ENCODE measurements at places on chromosomes 6 and 20.

- no peak overlapping the region for H3K27ac ChIP-seq
- peaks cover 3% of the 10 kb centered on the region for H3K4me1 ChIP-seq
- no peak for DNase-seq
- H3K4me3 ChIP-seq, result no peak overlapping the region
- H3K27me3 ChIP-seq, result no peaks in the 10 kb centered on the region
- no peaks in the 10 kb centered on the region for H3K36me3 ChIP-seq
These were observed 17.7 kb downstream of the FLRT3 start for GRCh38 chr20:14319704-14320103.

- H3K36me3 ChIP-seq, result no peaks in the 10 kb centered on the region
- peak; percentile 15 for DNase-seq
- peaks cover 4% of the 10 kb centered on the region for H3K4me1 ChIP-seq
- H3K27me3 ChIP-seq, result no peaks in the 10 kb centered on the region
These were observed 1454.4 kb downstream of the HACE1 start for GRCh38 chr6:103405321-103405720.

- H3K27me3 ChIP-seq, result peaks cover 35% of the 10 kb centered on the region
- DNase-seq, result no peak
- H3K4me3 ChIP-seq, result no peak overlapping the region
- H3K27ac ChIP-seq, result no peak overlapping the region
These were observed 389.5 kb upstream of the CDH4 start for GRCh38 chr20:60862601-60863000.

- peak overlapping the region; percentile 86 for H3K4me3 ChIP-seq
- no peaks in the 10 kb centered on the region for H3K27me3 ChIP-seq
- H3K27ac ChIP-seq, result peak overlapping the region; percentile 99
- H3K36me3 ChIP-seq, result peaks cover 22% of the 10 kb centered on the region
- DNase-seq, result no peak
These were observed 31.4 kb upstream of the SLA2 start for GRCh38 chr20:36677422-36677771.

- DNase-seq, result no peak
- no peak overlapping the region for H3K4me3 ChIP-seq
- no peaks in the 10 kb centered on the region for H3K36me3 ChIP-seq
- peaks cover 6% of the 10 kb centered on the region for H3K27me3 ChIP-seq
- H3K27ac ChIP-seq, result 0 out of 2 replicates have a peak overlapping the region, but pooled peaks have one; percentile 13
These were observed 9.5 kb downstream of the NT5E start for GRCh38 chr6:85459224-85459901.

DNA sequence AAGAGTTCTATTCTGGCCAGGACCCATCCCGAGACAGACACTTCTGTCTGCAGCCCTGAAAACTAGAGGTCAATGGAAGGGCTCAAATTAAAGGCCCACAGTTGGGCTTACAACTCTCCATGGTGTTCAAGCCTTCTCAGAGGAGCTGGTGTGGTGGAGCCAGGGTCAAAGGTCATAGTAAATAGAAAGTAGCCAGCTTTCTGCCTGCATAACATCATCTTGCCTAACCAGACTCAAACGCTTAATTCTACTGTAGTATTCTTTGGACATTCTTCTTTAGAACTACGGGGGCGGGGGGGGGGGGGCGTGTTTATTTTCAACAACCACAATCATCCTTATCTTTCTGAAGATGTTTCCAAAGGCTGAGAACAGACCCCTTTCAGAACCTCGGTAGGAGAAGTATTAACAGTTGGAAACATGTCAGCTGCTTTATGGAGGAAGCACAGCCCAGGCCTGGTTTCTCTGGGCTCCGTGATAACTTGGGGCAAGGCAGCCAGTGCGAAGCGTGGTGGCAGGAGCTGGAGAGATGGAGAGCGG, 1.5 kb upstream of the RREB1 start:
- no peaks in the 10 kb centered on the region for H3K36me3 ChIP-seq
- peaks cover 22% of the 10 kb centered on the region for H3K27me3 ChIP-seq
- H3K27ac ChIP-seq, result peak overlapping the region; percentile 96
- peaks cover 34% of the 10 kb centered on the region for H3K4me1 ChIP-seq
- peak overlapping the region; percentile 76 for H3K4me3 ChIP-seq

GRCh38 chr6:155830531-155830930, 374.9 kb upstream of the NOX3 start:
- no peak overlapping the region for H3K4me3 ChIP-seq
- no peak for DNase-seq
- no peaks in the 10 kb centered on the region for H3K4me1 ChIP-seq
- no peaks in the 10 kb centered on the region for H3K36me3 ChIP-seq
- H3K27ac ChIP-seq, result 0 out of 2 replicates have a peak overlapping the region, but pooled peaks have one; percentile 33
- no peaks in the 10 kb centered on the region for H3K27me3 ChIP-seq

- no peaks in the 10 kb centered on the region for H3K27me3 ChIP-seq
- no peak overlapping the region for H3K4me3 ChIP-seq
- peaks cover 12% of the 10 kb centered on the region for H3K36me3 ChIP-seq
- no peak for DNase-seq
- no peak overlapping the region for H3K27ac ChIP-seq
These were observed 82.1 kb downstream of the PTPRA start for GRCh38 chr20:2955257-2955970.
